ENCODE measurements at places on chromosomes 5 and 9.

DNA sequence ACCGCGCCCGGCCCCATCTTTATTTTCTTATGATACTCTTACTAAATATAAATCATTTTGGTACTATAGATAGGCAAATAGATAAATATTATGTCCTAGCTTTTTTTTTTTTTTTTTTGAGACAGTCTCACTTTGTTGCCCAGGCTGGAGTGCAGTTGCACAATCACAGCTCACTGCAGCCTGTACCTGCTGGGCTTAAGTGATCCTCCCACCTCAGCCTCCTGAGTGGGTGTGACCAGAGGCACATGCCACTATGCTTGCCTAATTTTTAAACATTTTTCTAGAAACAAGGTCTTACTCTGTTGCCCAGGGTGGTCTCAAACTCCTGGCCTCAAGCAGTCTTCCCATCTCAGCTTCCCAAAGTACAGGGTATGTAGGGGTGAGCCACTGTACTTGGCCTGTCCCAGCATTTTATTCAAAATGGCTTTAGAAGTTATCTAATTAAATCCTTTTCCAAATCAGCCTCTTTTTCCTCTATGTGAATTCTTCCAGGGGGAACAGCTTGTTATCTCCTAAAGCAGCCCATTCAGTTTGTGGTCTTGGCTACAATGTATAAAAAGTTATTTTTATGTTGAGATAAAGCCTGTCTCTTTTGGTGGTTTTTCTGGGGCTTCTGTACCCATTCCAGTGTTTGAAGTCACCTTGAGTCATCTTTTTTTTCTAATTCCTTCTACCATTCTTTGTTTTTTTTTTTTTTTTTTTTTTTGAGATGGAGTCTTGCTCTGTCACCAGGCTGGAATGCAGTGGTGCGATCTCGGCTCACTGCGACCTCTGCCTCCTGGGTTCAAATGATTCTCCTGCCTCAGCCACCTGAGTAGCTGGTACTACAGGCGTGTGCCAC is 12.1 kb downstream of the MELK start:
- DNase-seq = no peak

DNA sequence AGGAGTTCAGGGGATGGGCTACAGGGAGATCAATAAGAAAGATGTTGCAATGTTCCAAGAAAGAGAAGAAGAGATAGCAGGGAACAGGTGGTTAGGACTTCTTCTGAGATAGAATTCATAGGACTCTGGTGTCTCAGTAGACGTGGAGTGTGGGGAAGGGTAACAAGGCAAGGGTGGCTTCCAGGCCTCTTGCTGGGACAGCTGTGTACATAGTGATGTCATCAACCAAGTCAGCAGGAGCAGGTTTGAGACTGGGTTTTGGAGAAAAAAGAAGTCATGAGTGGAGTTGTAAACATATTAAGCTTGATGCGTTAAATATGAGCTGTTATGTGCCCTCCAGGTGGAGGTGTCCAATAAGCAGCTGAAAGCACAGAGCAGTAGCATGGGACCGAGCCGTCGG is 211.8 kb upstream of the RASEF start:
- no peak for DNase-seq

DNA sequence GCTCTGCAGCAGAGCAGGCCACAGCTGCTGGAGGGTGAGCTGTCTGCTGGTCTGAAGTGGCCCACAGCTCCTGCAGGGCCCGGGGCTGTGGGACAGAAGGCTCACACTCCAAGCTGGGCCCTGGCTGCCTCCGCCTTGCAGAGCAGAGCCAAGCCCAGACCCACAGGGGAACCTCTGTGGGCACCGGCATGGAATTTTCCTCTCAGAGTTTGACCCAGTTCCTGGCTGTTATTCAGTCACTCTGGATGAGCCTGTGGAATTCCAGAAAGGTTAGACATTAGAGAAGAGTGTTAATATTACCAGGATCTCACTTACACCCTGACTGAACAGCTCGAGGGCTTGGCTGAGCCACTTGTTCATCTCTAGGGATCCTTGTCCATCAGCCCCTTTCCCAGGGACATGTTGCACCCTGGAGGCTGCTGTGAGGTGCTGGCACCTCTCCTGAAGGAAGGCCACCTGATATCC is 17.5 kb downstream of the IL9 start:
- no peak for DNase-seq

DNA sequence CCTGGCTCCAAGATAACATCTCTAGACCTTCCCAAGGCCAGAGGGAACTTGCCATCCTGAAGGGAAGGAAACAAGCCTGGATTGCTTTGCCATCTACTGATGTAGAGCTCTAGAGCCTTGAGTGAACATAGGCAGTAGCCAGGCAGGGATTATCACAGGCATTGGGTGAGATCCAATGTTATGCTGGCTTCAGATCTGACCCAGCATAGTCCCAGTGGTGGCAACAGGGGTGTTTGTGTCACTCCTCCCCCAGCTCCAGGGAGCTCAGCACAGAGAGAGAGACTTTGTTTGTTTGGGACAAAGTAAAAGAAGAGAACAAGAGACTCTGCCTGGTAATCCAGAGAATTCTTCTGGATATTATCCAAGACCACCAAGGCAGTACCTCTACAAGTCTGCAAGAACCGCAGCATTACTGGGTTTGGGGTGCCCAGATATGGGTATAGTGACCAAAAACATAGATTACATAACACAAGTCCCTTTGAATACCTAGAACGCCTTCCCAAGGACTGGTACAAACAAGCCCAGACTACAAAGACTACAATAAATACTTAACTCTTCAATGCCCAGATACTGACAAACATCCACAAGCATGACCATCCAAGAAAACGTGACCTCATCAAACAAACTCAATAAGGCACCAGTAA is 137.6 kb upstream of the DAPK1 start:
- no peak for DNase-seq

GRCh38 chr5:139181322-139181730 is 16.8 kb downstream of the SIL1 start:
- no peak for DNase-seq

DNA sequence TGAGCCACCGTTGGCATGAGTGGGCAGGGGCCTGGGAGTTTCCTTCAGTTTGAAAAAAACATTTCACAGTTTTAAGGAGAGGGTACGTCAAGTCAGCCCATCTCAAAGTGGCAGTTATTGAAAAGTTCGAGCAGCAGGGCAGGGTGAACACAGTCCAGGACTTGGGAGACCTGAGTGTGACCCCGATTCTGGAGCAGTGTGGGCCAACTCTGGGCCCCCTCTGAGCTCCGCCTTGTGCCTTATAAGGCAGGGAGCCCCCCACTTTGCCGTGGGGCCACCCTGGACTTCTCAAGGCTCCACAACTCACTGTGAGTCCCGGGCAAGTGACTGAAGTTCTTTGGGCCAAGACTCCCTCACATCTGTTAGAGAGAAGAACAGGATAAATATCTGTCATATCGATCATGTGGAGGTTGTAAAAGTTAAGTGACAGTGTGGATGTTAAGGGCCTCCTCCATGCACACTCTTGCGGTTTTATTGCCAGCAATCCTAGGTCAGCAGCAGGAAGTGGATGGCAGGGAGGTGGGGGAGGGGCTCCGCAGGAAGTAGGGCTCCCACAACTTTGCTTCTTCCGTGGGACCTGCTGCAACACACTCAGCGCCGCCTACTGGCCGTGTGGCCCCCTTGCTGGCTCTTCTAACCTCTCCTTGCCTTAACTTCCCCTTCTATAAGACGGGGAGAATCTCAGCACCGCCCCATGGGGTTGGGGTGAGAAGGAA is 38.4 kb downstream of the HRH2 start:
- DNase-seq = no peak

GRCh38 chr5:95241-95980 is 3.4 kb downstream of the PLEKHG4B start:
- DNase-seq = no peak

DNA sequence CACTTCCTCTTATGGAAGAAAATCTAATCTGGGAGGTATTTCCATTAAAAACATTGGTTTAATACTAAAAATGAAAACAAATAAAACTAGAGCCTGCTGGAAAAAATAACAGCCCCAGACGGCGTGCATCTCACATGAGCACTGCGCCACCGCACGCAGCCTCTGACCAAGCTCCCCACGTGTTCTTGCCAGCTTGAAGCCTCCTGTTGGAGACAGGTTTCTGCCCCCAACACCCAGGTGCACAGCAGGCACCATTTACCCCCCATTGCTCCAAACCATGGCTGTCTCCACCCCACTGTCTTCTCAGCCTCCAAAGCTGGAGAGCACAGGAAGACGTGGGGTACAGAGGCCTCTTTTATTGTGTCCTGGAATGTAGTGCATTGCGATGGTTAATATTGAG is 10.7 kb upstream of the COL5A1 start:
- no peak for DNase-seq

DNA sequence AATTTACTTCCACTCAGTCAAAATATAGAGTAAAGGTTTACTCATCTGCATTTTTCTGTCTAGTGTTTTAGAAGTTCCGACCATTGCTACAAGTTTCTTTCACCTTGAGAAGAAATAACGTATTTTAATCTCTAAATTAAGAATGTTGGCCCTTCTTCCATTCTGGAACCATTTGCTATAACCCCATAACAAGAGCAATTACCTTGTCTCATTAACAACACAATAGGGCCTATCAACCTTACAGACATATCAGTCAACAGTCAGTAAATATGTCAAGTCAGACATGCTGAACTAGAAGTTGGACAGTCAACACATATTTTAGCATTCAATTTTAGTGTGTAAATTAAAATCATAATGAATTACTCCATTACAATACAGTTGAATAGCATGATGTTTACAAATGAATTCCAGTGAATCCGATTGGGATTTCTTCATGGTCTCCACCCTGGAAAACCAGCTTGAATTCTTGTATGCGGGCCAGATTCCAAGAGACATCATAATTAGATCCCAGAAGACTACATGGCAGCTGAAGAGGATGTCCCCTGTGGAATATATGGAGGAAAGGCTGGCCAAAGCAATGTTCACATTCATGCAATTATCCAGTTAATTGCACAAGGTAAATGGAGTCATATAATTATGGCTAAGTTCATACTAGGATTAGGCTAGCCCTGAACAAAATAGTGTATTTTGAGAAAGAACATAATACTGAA is 196.2 kb upstream of the TARS1 start:
- no peak for DNase-seq

- no peak for DNase-seq
Observed at GRCh38 chr9:107119735-107120134, 163.3 kb upstream of the RAD23B start.

DNA sequence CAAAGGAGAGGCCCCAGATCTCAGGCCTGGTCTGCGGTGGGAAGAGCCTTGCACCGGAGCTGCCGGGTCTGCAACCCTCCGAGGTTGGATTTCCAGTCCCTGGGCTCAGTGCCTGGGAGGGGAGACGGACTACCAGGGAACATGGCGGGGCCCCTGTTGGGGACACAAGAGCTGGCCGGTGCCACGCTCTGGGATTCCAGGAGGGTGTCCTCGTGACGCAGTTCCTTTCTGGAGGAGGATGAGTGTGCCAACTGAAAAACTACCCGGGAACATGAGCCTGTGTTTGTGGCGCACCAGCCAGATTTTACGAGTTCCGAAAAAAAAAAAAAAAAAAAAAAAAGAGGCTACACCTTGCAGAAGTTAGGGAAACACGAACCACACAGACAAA is 9.0 kb downstream of the NRARP start:
- no peak for DNase-seq

GRCh38 chr9:117494401-117495090 is 79.7 kb upstream of the ASTN2 start:
- no peak for DNase-seq

DNA sequence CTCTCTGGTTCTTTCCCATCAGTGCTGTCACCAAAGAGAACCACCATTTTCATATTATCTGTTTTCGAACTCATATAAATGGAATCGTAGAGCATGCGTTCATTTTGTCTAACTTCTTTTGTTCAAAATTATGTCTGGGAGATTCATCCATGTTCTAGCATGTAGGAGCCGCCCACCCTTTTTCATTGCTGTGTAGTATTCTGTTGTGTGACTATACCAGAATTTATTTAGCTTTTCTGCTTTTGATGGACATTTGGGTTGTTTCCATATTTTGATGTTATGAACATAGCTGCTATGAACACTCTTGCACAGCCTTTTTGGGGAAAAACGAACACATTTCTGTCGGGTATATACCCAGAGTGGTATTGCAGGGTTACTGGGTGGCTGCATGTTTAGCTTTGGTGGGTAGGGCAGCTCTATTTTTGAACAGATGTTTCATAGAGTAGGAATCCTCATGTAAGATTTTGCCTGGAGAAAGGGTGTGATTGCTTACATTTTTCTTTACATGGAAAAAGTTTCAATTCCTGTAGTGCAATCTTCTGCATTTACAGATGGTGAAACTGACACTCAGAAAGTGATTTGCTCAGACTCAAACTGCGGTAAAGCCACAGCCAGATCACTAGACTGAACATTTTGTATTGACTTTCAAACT is 100.2 kb upstream of the IL12B start:
- no peak for DNase-seq

- no peak for DNase-seq
Observed at GRCh38 chr5:128635379-128635778, 97.3 kb upstream of the FBN2 start.

- DNase-seq = no peak
Observed at GRCh38 chr9:78397045-78397444, 100.1 kb downstream of the PSAT1 start.

DNA sequence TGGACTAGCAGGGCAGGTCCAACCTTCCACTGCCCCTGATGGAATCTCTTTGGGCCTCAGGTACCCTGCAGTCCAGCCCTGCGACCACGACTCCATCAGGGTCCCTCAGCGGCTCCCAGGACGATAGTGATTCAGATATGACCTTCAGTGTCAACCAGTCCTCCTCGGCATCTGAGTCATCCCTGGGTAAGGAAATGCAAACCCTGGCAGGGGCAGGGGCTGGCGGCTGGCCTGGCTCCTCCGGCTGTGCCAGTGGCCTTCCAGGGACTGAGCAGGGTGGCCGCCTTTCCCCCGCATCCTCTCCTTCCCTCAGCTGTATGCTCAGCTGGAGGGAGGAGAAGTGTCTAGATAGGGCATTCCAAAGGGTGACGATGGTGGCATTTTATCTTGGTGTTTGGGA is 45.0 kb downstream of the NEURL1B start:
- DNase-seq = no peak

GRCh38 chr9:83322438-83322837 is 215.8 kb downstream of the FRMD3 start:
- no peak for DNase-seq

DNA sequence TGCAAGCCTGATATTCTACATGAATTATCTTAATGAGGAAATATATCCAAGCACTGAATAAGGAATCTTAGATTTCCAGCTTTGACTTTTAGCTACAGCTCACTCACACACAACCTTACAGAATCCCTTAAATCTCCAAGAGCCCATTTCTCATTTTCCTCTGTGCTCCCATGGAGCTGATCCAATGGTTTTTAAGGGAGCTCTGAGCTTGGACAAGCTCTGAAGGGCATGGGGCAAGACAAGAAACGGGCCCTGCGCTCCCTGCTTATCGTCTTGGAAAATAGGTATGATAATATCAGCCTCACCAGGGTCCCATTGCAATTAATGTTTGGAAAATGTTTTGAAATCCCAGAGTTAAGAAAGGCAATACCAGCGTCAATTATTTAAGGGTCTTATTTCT is 1021.7 kb downstream of the NR2F1-AS1 start:
- DNase-seq = no peak

DNA sequence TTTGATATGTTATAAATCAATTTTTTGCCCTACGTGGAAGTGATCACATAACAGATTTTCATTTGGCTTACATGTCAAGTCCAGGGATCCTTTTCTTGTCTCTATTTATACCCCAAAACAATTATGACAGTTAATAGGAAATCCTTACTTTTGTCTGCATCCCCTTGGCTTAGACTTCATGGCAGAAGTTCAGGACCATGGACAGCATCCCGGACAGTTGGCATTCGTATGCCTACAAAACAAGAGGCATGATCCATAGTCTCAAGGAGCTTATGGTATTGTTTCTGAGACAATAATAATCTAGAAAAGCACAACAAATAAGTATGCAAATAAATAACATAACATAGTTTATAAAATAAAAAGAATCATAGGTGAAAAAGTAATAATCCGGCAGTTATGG is 214.3 kb upstream of the GRIA1 start:
- DNase-seq = peak; percentile 48
